ENCODE measurements at places on chromosomes 7 and 10. TPM values are rescaled to one million over a fixed set of nuclear protein-coding genes. Genes with fewer than 3 reads are reported as not detected.
A peak's percentile ranks its signal among the peaks of the same experiment; 100 is the strongest.

Gene CYP2W1
- not detected for total RNA-seq

Gene MPP7
- 38.2 TPM for total RNA-seq

Gene CTTNBP2
- 4.9 TPM for total RNA-seq

Gene TAX1BP1
- 117 TPM for total RNA-seq

GRCh38 chr10:86075512-86075911 lies 291.1 kb downstream of the GRID1 start:
- no peak overlapping the region for H3K4me3 ChIP-seq
- H3K27ac ChIP-seq, result no peak overlapping the region
- H3K4me1 ChIP-seq, result no peaks in the 10 kb centered on the region
- DNase-seq, result no peak
- H3K36me3 ChIP-seq, result no peaks in the 10 kb centered on the region

DNA sequence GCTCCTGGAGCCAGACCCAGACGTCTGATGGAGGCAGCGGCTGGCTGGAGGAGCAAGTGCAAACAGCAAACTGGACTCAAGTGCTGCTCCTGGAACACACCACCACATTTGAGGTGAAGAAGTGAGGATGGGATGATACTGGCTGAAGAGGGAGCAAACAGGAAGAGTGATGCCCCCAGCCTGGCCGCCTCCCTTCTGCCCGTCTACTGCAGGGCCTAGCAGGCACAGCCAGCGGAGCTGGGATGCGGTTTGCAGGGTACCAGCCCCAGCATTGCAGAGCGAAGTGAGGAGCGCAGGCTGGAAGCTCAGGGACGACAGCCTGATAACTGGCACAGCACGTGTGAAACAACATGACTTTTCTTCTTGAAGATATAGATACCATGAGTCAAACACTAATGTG lies 111.8 kb upstream of the ZNF32 start:
- no peaks in the 10 kb centered on the region for H3K4me1 ChIP-seq
- no peak overlapping the region for H3K4me3 ChIP-seq
- no peak overlapping the region for H3K27ac ChIP-seq
- peak; percentile 26 for DNase-seq
- no peaks in the 10 kb centered on the region for H3K36me3 ChIP-seq
- no peaks in the 10 kb centered on the region for H3K27me3 ChIP-seq

GRCh38 chr10:13404305-13404759 lies 56.2 kb upstream of the SEPHS1 start:
- H3K36me3 ChIP-seq, result no peaks in the 10 kb centered on the region
- DNase-seq, result no peak
- H3K27me3 ChIP-seq, result no peaks in the 10 kb centered on the region
- H3K4me1 ChIP-seq, result no peaks in the 10 kb centered on the region
- H3K4me3 ChIP-seq, result no peak overlapping the region

DNA sequence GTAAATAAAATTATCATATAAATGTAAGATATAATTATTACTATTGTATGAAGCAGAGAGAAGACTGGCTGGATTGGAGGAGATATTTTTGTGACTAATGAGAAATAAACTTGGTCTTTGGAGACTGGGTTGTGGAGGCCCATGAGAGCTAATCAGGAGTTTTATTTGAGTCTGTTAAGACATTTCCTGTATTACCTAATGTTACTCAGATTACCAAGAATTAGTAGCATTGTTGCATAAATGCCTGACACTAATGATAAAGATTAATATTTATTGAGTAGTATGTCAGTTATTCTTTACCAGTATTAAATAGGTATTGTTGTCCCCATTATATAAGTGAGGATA lies 7.1 kb downstream of the CCDC126 start:
- no peaks in the 10 kb centered on the region for H3K36me3 ChIP-seq
- no peak for DNase-seq
- H3K27me3 ChIP-seq, result no peaks in the 10 kb centered on the region
- peaks cover 6% of the 10 kb centered on the region for H3K4me1 ChIP-seq
- H3K27ac ChIP-seq, result no peak overlapping the region
- H3K4me3 ChIP-seq, result no peak overlapping the region

DNA sequence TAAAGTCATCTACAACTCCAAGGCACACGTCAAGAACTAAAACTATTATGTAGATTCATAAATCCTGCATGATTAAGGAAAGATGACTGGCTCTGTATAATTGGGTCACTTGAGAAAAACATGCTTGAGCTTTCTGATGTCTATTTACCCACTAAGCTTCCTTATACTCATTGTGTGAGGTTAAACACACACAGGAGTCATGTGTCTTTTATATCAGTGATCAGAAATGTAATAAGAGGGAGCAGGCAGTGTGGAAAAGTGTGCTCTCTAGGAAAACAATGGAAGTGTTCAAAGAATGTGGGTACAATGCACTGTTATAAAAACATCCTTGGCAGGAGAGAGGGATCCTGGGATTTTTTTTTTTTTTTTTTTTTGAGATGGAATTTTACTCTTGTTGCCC lies 108.6 kb upstream of the ARID5B start:
- no peaks in the 10 kb centered on the region for H3K27me3 ChIP-seq
- no peaks in the 10 kb centered on the region for H3K36me3 ChIP-seq
- H3K4me1 ChIP-seq, result no peaks in the 10 kb centered on the region
- DNase-seq, result no peak
- H3K4me3 ChIP-seq, result no peak overlapping the region

GRCh38 chr7:30351724-30352123 lies 67.3 kb downstream of the ZNRF2 start:
- no peak for DNase-seq
- H3K4me3 ChIP-seq, result no peak overlapping the region
- no peaks in the 10 kb centered on the region for H3K27me3 ChIP-seq

- H3K36me3 ChIP-seq, result no peaks in the 10 kb centered on the region
- no peaks in the 10 kb centered on the region for H3K4me1 ChIP-seq
- no peak overlapping the region for H3K4me3 ChIP-seq
- no peaks in the 10 kb centered on the region for H3K27me3 ChIP-seq
Measured at GRCh38 chr7:142933092-142933475, 462 bp downstream of the TRPV5 start.
